ENCODE measurements at places on chromosomes 3 and 15.

DNA sequence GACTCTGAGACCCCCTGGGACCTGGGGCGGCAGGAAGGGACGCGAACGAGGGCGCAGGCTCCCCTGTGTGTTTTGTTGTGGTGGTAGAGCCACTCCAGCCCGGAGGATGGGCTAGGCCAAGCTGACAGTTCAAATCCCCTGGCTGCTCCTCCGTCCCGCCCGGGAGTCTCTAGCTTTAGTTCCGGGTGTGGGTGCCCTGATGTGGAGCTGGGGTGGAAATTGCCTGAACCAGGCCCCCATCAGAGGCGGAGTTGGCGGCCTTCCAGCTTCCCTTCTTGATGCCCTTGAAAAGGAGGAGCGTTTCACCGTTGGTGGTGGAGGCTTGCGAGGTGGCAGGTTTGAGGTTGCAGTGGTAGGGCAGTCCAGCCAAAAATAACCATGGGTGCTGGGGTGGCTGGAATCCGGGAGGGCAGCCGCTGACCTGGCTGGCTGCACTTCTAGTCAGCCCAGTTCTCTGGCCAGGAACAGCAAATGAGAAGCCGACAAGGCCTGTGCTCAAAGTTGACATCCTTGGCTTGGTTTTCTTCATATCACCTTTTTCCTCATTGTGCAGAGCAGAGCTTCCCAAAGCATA is 817 bp downstream of the CLK3 start:
- DNase-seq, result peak; percentile 49

GRCh38 chr15:69914960-69915359 is 182.8 kb downstream of the TLE3 start:
- no peak for DNase-seq

- DNase-seq, result no peak
Measured at GRCh38 chr3:194255252-194256039, 95.7 kb downstream of the CPN2 start.

- DNase-seq, result no peak
Measured at GRCh38 chr3:153431076-153431475, 269.1 kb downstream of the RAP2B start.

DNA sequence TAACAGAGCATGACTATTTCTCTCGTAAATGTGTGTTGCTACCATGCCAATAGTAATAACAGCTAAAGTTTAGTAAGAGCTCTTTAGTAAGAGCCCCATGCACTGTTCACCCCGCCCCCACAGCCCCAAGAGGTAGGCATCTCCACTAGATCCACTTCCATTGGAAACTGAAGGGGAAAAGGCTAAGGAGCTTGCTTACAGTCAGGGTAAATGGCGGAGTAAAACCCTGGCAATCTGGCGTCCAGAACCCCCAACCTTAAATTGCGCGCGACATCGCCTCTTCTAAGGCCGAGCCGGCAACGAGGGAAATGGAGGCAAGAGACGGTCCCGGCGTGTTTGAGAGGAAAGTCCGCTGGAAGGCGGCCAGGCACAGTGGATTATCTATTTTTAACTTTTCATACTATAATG is 654 bp upstream of the C3orf38 start:
- DNase-seq, result no peak

- DNase-seq, result no peak
Measured at GRCh38 chr3:65828706-65829105, 210.0 kb downstream of the MAGI1 start.

- DNase-seq, result no peak
Measured at GRCh38 chr15:85532689-85533088, 152.3 kb downstream of the AKAP13 start.

GRCh38 chr3:152615681-152616080 is 219.2 kb upstream of the P2RY1 start:
- DNase-seq, result no peak

GRCh38 chr15:55319537-55320237 is 665 bp downstream of the PIGB start:
- DNase-seq, result no peak

DNA sequence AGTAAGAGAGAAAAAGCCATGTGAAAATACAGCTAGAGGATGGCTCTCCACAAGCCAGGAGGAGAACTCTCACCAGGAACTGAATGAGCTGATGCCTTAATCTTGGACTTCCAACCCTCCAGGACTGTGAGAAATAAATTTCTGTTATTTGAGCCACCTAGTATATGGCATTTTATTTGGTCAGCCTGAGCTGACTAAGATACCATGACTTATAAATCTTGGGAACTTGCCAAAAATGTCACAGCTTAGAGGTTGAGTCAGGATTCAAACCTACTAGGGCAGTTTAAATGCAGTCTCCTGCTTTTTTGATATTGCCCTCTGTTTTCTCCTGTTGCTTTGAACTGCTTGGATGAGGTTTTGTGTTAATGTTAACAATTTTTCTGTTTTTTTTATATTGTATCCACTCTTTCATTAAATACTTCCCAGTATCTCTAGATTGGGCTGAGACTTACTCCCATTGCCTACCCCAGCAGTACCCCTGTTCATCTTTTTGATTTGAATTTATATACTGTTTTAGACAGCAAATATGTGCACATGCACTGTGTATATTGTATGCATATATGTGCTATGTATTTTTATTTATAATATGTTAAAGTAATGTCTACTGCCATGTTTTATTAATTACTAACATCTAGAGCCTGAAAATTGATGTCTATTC is 1223.2 kb downstream of the OTOL1 start:
- no peak for DNase-seq

DNA sequence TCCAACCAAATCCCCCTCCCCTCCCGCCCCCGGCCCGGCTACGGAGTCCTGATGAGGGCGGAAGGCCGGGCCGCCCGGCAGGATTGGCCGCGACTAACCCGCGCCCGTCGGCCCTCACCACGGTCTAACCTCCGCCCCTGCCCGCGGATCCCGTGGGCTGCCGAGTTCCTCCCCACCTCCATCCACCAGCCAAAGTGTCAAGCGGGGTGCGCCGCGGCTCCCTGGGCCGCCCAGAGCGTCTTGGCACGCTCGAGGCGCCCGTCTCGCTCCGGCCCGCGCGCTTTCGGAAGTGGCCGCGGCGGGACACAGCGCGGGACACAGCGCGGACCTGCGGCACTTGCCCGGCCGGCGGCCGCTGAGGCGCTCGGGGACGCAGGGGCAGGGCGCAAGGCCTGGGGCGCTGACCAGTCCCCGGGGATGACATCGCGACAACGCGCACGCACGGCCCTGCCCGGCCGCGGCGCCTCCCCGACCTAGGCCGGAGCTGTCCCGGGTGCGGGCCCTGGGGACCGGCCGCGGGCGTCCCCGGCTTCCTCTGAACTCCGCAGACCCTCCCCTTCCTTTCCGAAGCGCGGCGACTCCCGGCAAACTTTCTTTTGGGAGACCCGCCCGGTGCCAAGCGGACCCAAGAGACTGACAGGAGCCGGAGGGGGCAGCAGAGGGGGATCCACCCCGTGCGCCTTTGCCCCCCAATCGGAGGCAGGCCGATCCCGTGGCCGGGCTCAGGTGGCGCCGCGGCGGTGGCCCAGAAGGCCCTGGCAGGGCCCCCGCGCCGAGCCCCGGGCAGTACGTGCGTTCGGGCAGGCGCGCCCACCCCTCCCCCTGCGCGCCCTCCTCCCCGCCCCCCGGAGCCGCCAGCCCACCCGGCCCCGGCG is 112.8 kb upstream of the ICE2 start:
- peak; percentile 64 for DNase-seq

DNA sequence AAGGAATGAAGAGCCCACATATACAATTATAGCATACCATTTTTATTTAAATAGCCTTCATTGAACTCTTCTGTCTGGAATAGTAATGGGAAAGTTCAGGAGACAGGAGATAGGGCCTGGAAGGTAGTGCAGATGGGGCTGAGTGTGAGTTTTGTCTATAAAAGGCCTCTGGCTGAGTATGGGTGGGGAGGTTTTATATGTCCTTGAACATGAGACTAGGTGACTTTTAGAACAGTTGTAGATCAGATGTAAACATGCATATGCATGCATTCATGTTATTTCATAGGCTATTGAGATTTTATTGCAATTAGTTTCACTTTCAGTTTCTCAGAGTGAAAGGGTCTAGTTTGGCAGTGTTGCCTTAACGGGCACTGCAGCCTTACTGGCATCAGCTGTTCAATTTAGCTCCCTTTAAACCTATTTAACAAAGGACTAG is 27.1 kb downstream of the CGGBP1 start:
- DNase-seq, result no peak

- DNase-seq, result no peak
Measured at GRCh38 chr3:108437439-108437838, 73.0 kb downstream of the MYH15 start.

DNA sequence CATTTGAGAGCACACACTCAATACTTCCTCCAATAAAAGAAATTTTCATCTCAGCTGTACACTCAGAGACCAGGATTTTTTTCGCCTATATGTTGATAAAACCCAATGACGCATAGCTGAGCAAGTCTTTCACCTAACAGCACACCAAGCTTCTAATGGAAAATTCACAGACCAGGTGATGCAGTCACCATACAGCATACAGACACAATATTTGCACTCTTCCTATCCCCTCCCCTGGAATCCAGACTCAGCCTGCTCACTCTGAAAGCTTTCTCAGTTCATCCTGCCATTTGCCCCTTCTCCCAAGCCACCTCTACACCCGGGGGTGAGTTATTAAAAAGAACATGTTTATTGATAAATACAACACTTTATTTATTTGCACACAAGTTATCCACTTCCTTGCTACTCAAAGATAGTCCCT is 1.7 kb downstream of the TBC1D5 start:
- no peak for DNase-seq

- no peak for DNase-seq
Measured at GRCh38 chr3:47003461-47004368, 24.2 kb downstream of the NBEAL2 start.

DNA sequence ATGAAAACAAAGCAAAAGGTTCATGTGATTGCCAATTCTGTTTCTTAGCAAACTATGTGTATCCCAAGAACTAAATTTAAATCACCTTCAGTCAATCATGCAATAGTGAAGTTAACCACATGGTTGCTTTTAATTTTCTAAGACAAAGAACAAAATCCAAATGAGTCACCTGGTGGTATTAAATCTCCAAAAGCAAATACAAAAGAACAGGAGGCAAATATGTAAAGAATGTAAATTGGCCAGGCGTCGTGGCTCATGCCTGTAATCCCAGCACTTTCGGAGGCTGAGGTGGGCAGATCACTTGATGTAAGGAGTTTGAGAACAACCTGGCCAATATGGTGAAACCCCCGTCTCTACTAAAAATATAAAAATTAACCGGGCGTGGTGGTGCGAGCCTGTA is 54.2 kb upstream of the PIK3R4 start:
- no peak for DNase-seq

- no peak for DNase-seq
Measured at GRCh38 chr3:159831466-159831865, 157.2 kb upstream of the IL12A start.

GRCh38 chr3:180870008-180870699 is 42.3 kb upstream of the FXR1 start:
- no peak for DNase-seq

GRCh38 chr3:184565421-184566211 is 4.0 kb downstream of the EPHB3 start:
- DNase-seq, result no peak

- no peak for DNase-seq
Measured at GRCh38 chr3:160748231-160748630, 7.8 kb upstream of the PPM1L start.

DNA sequence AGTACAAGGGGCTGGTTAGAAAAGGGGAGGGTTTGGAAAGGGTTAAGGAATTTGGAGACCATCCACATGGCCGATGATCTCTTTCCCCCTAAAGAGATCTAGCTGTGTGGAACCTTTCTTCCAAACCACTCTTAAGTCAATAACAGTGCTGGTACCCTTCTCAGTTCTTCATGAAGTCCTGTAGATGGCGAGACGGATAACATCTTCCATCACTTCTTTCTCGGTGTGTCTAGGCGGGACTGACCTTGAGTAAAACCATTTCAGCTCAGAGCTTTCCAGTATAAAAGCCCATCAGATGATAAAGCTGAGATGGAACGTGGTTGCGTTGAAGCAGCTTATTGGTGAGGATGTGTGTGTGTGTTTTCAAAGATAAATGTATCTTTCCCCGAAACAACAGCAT is 151.5 kb upstream of the BHLHE40 start:
- no peak for DNase-seq

DNA sequence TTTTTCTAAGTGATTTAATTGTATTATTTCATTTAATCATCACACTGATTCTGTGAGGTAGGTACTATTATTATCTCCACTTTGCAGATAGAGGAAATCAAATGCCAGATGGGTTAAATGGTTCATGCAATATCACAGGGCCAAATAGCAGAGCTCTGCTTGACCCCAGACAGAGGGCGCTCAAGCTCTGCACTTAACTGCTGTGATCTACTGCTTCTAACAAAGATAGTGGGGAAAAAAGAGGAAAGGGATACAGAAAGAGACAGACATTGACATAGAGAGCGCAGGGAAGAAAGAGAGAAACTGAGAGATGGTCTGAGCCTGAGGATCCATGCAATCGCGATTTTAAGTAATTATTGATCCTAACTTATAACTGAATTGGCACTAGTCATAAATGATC is 279.1 kb upstream of the THRB start:
- peak; percentile 46 for DNase-seq

DNA sequence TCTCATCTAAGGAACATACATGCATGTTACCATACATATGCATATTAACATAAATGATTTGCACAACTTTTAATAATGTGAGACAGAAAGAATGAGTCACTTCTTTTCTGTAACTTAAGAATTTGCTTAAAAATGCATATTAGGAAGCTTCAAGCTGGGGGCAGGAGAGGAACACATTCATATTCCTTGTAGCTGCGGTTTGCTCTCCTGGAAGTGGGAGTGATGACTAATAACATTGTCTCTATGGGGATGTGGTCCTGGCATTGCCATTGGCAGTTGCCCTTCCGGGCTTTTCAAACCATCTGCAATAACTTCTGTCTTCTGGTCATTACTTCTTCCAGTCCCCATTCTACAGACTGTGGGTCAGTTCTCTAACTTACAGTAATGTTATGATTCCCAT is 15.6 kb downstream of the CHST2 start:
- no peak for DNase-seq

- no peak for DNase-seq
Measured at GRCh38 chr3:65534805-65535204, 503.9 kb downstream of the MAGI1 start.

Measured in nucleus accumbens (tissue), 56 donors.